Stimulated activated CD8-positive, alpha-beta memory T cell treated with anti-CD3 and anti-CD28 coated beads, Interleukin-15, amount 100 ng/mL, for 4 hours (primary cell): ENCODE measurements at places on chromosomes 2 and 18.

DNA sequence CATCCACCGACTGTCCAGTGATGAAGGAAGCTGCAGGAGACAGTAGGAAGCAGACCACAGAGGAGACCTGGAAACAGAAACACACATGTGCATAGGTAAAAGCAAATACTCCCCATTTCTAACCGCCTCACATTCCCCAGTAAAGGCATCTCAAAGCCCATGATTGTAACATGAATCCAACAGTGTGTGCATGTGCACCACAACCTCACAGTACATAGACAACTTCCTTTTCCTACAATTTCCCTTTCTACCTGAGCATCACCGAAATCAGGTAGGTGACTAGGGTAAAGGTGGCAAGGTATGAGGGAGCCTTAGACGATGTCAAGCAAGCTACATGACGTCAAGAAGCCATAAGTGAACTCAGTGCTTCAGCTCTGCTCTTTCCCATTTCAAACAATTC, 30.6 kb upstream of the MREG start:
- no peak for DNase-seq

- DNase-seq = no peak
Observed at GRCh38 chr2:163719331-163719730, 16.5 kb downstream of the FIGN start.

- no peak for DNase-seq
Observed at GRCh38 chr2:7270011-7270431, 352.8 kb downstream of the RNF144A start.

GRCh38 chr18:11502368-11502767, 107.0 kb upstream of the SLC35G4 start:
- no peak for DNase-seq

GRCh38 chr2:51813247-51813646, 781.3 kb upstream of the NRXN1 start:
- no peak for DNase-seq

DNA sequence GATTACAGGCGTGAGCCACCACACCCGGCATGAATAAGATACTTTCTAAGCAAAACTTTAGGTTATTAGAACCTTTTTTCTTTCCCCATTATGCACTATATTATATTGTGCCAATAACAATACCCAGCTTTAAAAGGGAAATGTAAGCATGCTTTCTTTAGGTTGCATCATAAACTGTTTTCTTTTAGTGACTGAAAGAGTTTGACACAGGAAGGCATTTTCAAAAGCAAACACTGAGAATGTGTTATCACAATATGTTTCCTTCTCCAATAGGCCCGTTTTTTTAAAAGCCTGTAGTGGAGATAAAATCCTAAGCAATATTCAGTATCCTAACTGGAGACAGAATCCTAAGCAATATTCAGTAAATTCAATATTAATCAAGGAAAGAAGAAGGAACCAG, 16.7 kb upstream of the EPB41L5 start:
- no peak for DNase-seq

DNA sequence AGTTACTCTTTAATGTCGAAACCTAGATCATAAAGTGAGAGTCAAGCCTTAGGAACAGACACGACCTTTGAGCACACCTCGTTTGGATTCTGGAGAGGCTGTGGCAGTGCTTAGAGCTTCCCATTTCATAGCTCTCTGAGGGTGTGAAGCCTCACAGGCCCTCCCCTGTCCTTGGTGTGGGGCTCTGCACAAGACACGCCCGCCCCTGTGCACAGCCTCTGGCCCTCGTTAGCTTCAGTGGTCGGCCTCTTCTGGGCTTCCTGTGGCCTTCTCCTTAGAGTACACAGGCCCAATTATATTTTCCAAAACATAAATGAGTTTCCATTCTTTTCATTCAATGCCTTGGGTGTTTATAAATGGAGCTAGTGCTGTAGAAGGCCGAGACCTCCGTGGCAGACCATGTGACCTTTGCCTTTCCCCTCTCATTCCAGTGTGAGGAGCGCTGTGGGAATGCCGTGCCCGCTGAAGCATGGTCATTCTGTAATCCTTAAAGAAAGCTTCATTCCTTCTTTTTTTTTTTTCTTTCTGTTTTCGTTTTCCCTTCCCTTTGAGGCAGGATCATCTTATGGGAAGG, 208.6 kb downstream of the DCDC2C start:
- no peak for DNase-seq

DNA sequence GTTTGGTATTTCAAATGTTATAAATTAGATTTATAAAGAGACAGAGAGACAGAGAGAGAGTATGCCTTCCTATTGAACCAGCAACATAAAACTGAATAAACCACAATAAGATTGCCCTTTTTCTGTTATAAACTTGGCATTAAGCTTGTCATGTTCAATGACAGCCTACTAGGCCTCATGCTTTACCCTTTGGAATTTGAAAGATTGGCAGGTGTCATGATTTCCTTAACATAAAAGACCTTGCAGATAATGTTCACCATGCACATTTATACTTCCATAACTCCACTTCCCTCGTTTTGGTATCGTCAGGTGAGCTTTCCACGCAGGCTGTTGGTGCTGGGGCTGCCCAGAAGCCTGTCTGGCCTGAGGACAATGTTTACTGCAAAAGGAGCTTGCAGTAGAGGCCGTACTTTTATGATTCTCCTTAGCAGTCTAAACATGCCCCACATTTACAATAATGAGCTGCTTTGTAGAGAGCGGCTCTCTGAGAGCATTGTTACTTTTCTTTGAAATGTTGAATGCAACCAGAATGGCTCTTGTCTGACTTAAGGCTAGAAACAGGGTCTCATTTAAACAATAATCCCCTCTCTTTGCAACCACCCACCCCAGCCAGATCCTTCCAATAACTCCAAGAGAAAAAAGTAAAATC, 379.1 kb upstream of the ATP5MC3 start:
- DNase-seq = no peak

GRCh38 chr18:49863769-49864621, 50.7 kb upstream of the ACAA2 start:
- no peak for DNase-seq

GRCh38 chr18:48252525-48252924, 156.7 kb downstream of the ZBTB7C start:
- no peak for DNase-seq

DNA sequence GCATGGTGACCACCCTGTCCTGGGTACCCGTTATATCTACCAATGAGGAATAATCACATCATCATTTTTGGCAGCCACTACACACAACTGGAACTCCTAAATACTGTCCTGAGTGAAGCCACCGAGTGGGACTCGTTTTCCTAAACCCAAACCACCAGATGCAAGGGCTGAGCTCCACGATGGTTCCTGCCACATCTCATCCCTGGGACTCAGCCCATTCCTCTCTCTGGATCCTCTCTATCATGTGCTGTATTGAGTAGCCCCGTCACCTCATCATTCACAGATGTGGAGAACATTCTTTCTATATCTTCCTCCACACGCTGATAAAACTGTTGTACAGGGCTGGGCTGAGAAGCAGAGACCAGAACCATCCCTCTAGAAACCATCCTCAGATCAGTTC, 79.4 kb upstream of the SMAD7 start:
- DNase-seq = no peak

DNA sequence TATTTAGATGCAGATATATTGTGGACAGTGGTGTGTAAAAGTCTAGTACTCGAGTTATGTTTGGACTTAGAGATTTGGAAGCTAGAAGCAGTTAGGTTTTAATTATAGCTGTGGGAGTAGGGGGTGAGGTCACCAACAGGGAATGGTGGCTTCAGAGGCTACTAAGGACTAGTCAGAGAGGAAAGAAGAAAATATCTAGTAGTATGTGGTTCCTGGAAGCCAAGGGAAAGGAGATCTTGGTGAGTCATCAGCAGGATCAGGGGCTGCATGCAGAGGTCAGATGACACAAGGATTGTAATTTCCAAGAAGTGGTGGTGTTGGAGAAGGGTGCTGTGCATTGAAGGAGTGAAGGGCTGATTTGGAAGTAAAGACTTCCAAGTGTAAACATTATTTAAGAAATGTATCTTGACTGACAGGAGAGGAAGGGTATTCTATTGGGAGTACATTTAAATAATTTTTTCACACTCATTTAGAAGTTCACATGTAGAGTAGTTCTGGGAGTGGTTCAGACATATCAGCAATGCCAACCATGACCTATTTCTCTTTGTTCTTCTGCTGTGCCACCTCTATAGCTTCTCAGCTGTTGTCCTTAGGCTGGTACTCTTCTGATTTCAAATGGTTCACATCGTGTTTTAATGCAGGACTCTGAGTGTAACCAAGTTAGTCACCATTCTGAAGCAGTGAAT, 59.1 kb downstream of the ACSL3 start:
- no peak for DNase-seq

DNA sequence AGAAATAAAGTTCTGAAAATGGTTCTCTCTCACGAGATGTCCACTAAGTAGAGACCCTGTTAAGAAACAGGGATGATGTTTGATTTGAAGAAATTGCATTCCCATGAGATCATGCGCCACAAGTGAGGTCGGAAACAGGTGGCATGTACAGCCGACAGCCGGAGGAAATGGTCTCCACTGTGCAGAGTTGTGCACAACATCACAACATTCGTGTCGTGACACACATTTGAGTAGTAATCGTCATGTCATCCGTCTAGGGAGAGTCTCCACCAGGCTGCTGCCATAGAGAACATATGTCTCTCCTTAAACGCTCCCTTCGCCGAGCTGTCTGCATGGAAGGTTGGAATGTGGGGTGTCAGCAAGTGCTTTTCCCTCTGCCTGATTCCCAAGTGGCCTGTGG, 84.7 kb downstream of the ASAP2 start:
- DNase-seq = no peak

DNA sequence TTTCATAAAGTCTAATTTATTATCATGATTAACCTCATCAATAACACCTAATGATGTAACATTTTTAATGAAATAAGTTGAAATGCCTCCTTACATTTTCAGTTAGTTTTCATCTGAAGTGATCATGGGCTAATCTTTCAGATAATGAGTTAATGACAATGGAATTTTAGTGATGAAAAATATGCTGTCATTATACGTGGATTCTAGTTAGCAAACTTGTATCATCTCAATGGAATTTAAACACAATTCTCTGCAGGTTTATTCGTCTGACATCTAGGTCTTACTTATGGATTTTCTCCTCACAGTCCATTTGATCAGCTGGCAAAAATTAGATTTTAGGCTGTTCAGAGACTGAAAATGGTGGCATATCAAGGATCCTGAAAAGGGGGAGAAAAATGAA, 885.0 kb downstream of the SLC4A3 start:
- DNase-seq = no peak

DNA sequence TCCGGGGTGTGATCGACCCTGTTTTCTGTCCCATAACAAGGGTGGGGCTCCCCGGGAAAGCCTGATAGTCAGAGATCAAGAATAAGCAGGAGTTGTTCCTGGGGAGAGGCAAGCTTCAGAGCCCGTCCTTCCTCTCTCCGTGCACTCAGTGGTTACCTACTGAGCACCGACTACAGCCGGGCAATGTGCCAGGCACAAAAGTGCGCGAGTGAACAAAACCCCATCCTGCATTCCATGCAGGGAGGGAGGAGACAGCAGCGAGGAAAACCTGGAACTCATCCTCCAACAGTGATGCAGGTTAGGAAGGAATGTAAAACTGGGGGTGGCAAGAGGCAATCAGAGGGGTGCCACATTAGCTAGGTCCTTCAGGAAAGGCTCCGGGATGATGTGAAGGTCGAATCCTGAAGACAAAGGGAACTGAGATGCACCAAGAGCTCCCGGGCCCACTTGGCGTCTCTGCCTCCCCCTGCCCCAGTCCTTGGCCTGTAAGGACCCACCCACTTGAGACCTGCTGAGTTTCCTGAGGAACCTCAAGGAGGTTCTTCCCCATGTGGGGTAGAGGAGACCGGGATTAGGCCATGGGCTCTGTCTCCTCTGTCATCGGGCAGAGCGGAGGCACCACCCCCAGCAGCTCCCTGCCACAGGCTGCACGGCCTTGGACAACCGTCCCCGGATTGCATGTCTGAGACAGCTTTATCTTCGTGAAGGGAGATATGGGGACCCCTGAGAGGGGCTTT, 198.2 kb downstream of the NDUFA10 start:
- no peak for DNase-seq

GRCh38 chr2:230874456-230874855, 9.7 kb downstream of the ITM2C start:
- DNase-seq = no peak

- DNase-seq = no peak
Observed at GRCh38 chr2:232592772-232593395, 40.5 kb upstream of the EFHD1 start.

- no peak for DNase-seq
Observed at GRCh38 chr18:75727456-75727855, 300.0 kb upstream of the SMIM21 start.

GRCh38 chr2:25286025-25286400, 55.7 kb downstream of the DNMT3A start:
- peak; percentile 51 for DNase-seq

GRCh38 chr2:138147796-138148195, 183.5 kb downstream of the HNMT start:
- no peak for DNase-seq

DNA sequence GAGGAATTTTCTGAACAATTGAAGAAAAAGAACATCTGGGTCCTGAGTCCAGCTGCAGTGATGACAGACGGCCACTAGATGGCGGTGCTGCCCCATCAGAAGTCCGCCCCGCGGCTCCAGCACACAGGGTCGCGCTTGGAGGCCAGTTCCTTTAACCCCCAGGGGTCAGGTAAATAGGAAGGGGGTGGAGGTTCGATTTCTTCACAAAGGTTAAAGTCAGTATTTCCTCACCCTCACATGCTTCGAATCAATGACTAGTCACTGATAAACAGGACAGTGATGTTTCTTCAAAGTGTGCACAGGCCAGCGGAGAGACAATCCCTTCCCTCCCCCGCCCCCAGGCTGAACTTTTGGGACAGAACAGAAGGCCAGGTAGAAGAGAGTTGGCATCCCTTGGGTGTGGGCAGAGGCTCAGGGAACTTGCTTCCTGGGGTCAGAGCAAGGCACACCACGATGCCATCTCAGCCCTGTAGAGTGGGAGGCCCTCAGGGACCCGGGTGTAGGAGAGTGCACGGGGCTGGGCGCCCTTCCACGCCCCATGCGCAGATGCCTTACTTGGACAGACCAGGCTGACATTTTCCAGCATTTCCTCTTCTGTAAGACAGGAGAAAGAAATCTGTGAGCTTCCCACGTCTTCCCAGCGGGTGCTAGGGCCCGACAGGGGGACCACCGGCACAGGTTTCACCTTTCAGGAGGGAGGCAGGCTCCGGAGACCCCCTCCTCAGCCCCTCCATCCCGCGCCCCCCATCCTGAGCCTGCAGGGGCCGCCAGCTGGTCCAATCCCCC, 722 bp downstream of the APOB start:
- no peak for DNase-seq

- no peak for DNase-seq
Observed at GRCh38 chr2:24011250-24012104, 1.6 kb downstream of the MFSD2B start.

- DNase-seq = no peak
Observed at GRCh38 chr18:69974365-69974764, 26.7 kb upstream of the CD226 start.

DNA sequence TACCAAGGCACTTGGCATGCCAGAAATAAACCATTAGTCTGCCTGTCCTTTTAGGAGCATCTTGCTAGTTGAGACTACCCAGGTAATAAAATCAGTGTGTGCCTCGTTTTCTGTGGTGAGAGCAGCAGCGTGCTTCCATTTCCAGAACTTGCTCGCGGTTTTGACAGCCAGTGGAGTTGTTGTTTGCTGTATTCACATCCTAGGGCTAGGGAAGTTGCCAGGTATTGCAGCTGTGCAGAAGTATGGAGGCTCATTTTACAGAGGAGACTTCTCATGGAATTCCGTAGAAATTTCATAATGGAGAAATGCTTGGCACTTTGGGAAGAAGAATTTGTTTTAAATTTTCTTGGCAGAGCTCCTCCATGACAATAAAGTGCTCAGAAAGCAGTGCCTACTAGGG, 1355.1 kb upstream of the ZEB2 start:
- no peak for DNase-seq

- DNase-seq = no peak
Observed at GRCh38 chr2:95284886-95285541, 10.8 kb downstream of the PROM2 start.

GRCh38 chr2:221517696-221518151, 54.4 kb downstream of the EPHA4 start:
- DNase-seq = peak; percentile 37
